ENCODE measurements at places on chromosomes 1 and 21.

DNA sequence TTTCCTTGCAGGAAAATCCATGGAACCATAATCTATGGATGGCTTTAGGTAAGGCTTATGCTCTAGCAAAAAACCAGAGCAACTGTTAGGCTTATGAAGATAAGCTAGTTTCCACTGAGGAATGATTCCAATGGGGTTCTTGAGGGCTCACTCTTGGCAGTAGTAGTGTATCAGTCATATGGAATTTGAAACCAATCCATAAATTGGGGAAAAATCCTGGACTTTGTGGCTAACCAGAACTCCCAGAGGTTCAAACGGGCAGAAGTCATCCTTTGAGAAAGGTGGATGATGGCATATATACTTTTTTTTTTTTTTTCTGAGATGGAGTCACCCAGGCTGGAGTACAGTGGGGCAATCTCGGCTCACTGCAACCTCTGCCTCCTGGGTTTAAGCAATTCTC, 54.2 kb upstream of the ATF3 start:
- DNase-seq, result no peak

DNA sequence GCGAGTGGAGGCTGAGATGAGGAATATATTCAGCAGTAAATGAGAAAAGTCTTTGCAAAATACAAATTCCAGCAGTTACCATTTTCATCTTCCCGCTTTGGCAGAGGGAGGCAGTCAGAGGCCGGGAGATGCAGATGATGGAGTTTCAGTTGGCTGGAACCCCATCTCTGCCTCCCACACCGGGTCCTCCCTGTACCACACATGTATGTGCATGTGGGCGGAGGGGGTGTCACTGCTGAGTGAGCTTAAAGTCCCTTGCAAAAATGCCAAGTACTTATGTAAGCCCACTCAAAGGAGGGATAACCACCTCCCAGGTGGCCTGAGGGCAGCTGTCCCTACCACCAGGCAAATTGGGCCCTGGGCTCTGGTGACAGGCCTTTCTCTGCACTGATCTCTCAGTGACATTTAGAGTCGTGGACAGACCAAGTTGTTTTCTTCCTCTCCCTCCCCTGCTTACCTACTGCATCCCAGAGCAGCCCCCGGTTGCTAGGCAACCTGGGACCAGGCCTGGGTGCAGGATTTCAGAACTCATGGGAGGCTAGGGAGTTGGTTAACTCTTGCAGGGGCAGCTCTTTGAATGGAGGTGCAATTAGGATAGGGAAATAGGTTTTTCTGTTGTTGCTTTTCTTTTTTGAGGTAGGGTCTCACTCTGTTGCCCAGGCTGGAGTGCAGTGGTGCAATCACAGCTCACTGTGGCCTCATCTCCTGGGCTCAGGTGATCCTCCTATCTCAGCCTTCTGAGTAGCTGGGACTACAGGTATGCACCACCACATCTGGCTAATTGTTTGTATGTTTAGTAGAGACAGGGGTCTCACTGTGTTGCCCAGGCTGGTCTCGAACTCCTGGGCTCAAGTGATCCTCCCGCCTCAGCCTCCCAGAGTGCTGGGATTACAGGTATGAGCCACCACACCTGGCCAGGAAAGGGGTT, 17.1 kb upstream of the UBXN10 start:
- no peak for DNase-seq

DNA sequence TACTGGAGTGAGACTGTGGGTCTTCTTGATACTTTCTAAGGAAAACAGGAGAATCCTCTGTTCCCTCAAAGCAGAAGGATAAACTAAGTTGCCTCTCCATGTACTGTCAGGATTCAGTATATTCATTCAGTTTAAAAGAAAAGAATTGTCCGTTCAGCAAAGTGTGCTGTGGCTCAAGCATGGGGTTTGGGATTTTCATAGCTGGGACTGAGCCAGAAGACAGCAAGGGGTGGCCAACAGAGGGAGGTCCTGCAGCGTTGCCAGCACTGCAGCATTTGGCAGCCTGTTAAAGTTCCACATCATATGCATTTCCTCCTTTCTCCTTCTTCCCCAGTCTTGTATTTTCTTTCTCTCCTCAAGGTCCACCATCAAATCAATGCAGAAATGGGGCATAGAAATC, 75.1 kb downstream of the DTL start:
- no peak for DNase-seq

GRCh38 chr1:184352776-184353175, 34.1 kb upstream of the C1orf21 start:
- DNase-seq, result no peak

DNA sequence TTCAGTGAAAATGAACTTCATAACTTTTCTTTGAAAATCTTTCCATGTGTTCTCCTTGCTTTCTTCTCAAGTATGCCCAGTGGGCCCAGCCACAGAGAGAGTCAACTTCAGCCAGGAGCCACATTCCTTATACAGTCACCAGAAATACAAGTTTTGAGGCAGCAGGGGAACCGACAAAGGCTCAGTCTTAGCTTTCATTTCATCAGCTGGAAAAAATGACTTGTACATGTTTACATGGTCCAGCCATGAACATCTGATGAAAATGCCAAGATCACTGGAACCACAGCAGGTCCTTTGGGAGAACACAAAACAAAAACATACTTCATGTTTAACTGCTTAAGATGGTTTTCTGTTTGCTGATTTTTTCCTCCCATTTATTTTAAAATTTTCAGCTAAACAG, 72.5 kb downstream of the SYDE2 start:
- no peak for DNase-seq

DNA sequence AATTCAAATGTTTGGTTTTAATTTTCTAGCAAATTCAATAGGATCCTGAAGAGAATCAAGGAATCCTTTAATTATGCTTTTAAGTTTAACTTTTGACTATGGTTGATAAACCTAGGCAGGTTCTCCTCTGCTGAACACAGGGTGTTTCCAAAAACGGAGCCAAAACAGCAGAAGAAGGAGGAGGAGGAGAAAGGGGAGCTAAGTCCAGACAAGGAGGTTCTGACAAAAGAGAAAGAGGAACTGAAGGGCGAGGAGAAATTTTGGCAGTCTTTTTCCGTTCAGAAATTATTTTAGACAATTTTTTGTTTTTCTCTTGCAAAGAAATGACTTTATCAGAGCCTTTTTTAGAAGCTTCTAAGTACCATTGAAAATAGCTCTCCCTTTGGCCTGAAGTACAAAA, 33.2 kb upstream of the FNBP1L start:
- DNase-seq, result no peak

- peak; percentile 30 for DNase-seq
Measured at GRCh38 chr1:7046314-7046713, 261.1 kb downstream of the CAMTA1 start.

DNA sequence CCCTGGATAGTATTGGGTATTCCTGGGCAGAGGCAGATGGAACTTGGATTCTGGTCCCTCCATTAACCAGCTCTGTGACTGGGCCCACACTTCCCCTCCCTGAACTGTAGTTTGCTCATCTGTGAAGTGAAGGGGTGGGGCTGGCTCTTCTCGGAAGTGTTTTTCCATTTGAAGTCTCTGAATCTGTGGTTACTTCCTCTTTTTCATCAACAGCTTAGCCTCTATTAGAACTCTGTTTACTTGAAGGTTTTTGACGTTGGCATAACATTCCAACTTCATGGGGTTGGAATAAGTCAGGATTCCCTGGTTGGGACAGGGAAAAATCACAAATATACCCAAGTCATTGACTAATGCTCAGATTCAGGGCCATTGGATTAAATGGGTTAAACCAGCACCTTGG, 3.6 kb downstream of the KIAA0040 start:
- no peak for DNase-seq

GRCh38 chr1:225651376-225651871, 1.5 kb downstream of the ENAH start:
- DNase-seq, result peak; percentile 17

DNA sequence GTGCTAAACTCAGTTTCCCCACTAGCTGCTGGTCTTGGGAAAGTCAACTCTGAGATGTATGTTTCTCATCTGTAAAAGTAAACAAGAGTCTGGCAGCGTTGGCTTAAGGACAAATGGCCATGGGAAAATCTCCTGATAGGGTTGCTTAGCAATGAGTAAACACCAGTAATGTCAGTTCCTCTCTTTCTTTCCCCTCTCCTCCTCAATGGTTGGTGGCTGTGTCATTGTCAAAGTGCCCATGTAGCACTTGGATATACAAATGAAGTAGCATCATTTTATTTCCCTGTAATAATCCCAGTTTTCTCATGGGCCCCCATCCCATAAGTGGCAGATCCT, 2.2 kb upstream of the FYB2 start:
- no peak for DNase-seq

- DNase-seq, result peak; percentile 26
Measured at GRCh38 chr1:54547601-54548388, at the start of gene ACOT11. Gene ACOT11, plus strand, starts transcription at chr1:54548228. Its CDS starts 82 bp downstream, at chr1:54548310.

DNA sequence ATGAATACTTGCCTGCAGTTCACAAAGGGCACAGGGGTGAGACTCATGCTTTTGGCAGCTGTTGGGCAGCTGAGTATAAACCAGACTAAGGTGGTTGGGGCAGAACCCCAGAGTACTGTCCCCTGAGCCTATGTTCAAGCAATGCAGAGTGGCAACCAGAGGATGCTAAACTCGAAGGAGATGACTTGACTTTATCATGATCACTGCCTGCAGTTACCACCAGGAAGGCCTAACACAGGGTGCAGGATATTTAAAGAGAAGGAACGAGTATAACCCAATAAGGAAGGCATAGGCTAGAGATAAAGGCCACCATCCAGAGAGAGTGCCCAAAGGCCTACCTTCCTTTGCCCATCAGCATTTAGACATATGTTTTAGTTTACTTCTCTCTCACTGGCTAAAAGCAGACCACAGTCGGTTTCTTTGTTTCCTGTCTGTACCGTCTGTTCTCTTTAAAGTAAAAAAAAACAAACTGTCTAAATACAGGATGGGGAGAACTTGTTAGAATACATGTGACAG, 83.3 kb downstream of the MPZL1 start:
- DNase-seq, result no peak

GRCh38 chr1:241715435-241715834, 63.4 kb downstream of the WDR64 start:
- no peak for DNase-seq

- DNase-seq, result no peak
Measured at GRCh38 chr1:36372617-36373016, 13.1 kb downstream of the STK40 start.

DNA sequence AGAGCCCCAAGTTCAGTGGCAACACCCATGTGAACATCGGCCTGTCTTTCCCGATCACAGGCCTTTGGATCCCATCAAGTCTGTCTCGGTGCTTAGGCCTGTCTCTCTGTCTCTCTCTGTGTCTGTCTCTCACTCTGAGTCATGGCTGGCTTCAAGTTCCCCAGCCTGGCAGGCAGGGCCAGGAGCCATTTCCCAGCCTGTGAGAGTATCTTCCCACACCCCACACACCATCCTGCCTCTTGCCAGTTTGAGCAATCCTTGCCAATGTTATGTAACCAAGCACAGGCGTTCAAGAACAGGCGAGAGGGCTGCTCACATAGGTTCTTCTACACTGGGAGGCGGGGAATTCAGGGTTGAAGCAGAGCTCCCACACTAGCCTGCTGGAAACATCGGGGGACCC, 70.0 kb upstream of the TMEM51 start:
- DNase-seq, result no peak

DNA sequence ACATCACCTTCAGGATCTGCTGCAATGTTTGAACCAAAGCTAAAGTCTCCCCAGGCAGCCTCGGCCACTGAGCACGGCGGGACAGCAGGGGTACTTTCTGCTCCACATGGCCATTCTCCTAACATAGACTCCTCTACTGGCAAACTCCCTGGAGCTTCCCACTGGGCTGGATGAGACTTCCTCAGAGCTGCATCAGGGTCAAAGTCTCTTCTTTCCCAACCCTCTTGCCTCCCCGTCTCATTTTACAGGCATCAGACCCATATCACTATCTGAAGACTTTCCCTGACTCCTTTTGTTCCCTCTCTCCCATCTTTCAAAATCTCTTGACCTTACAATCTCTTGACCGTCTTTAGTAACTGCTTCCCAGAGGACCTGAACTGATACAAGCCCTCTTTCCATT, 42.2 kb upstream of the KIRREL1 start:
- no peak for DNase-seq

DNA sequence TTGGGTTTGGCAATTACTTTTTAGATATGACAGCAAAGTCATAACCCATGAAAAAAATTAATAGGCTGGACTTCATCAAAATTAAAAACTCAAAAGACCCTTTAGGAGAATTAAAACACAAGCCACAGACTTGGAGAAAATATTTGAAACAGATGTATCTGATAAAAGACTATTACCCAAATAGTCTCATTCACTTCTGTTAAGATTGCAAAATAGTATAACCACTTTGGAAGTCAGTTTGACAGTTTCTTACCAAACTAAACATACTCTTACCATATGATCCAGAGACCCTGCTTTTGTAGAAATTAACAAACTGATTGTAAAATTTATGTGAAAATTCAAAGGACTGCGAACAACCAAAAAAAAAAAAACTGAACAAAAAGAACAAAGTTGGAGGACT, 32.5 kb upstream of the SLC44A3 start:
- no peak for DNase-seq

DNA sequence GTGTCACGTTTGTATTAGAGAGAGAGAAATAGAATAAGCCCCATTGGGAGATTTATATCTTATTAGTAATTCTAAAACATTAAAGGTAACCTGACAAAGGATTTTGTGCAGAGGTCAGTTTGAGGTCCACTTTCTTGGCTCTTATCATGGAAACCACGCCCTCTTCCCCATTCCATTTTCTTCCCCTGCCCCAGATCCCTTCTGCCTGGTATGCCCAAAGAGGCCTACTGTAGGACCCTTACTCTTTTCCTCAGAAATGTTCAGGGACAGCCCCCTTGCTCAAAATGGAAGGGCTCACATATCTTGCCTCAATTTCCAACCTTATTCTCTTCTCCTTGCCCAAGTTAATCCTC, 9.6 kb downstream of the CCDC185 start:
- no peak for DNase-seq

DNA sequence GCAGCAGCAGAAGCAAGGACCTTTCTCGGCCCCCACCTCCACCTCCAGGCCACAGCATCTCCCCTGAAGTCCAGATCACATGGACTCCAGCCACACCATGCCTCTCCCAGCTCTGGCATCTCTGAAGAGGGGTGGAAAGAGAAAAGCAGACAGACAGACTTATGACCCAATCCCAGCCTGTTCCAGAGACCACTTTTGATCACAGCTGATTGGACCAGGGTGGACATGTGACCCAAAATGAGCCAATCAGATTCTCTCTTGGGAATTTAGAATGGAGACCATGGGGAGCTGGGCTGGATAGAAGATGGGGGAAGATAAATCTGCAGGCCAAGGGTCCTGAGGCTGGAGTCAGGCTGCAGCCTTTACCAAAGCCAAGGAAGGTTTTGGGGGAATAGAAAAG, 16.4 kb downstream of the HTR1D start:
- DNase-seq, result no peak

DNA sequence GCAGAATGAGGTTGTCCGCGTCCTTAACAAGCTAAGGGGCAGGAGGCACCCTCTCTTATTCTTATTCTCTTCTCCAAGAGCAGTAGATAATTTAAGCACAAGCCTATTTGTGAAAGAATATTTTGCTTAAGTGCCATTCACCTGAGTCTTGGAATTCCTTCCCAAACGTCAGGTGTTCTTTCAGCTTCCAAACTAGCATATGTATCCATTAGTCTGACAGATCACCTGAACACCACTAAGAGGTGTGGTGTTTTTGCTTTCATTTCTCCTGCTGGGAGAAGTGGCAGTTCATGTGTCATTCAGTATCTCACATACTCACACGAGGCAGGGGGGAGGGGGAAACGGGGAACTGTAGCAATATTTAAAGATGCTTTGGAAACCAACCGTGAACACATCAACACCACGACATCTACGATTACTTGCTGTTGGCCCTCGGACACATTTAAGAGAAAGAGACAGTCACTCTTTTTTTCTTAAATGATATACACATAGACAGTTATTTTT, 45.5 kb upstream of the RBM15 start:
- DNase-seq, result no peak

- DNase-seq, result no peak
Measured at GRCh38 chr1:206666031-206666561, 18.6 kb upstream of the MAPKAPK2 start.

GRCh38 chr1:236543065-236543669, 19.4 kb downstream of the LGALS8 start:
- DNase-seq, result no peak

Data from SW480 (cell line).